ENCODE measurements at places on chromosomes 5 and 9.

DNA sequence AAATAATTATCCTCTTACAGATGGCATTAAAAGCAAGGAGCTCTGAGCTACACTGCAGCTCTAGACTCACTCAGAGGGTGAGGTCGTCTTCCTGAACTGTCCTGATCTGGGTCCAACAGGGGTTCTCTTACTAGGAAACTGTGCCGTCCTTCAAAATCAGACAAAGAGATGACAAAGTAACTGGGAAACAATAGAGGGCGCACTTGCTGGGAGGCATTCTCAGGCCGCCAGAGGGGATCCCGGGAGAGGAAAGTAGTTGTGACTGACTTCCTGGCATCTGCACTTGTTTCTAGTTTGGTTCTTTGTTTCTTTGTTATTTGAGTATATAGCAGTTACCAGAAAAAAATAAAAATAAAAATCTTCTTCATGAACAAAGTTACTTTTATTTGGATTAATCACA is 142.9 kb upstream of the MSX2 start:
- ATAC-seq: no peak

DNA sequence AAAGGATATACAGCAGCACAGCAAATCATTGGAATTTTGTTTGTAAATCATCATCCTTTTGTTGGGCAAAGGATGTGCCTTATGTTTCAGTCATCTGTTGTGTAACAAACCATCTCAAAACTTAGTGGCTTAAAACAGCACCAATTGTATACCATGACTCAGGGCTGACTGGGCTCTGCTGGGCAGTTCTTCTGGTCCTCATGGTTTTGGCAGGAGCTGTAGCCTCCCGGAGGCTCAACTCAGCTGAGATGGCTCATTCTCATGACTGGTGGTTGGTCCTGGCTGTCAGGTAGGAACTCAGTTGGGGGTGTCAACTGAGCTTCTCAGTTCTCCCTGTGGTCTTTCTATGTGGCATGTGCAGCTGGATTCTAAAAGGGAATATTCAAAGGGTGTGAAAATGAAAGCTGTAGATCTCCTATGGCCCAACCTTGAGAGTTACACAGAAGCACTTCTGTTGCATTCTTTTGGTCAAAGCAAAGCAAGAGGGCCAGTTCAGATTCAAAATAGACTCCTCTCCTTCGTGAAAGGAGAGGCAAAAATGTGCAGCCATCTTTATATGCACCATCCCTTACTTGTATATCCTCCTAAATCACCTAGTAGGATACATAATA is 39.1 kb upstream of the CPEB4 start:
- no peak for ATAC-seq

- ATAC-seq: no peak
Observed at GRCh38 chr5:4772591-4772990, 367.5 kb upstream of the ADAMTS16 start.

GRCh38 chr9:35073279-35073612 is 821 bp upstream of the VCP start:
- ATAC-seq: no peak

DNA sequence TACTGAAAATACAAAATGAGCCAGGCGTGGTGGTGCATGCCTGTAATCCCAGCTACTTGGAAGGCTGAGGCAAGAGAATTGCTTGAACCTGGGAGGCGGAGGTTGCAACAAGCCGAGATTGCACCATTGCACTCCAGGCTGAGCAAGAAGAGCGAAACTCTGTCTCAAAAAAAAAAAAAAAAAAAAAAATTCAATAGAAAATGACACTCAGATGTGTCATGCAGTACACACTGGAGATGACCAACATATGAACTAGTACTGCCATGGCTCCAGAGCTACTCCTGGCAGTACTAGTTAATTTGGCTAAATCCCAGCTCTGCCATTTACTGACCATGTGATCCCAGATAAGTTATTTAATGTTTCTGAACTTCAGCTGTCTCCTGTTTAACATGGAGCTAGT is 7.3 kb downstream of the ATOX1 start:
- no peak for ATAC-seq

GRCh38 chr9:4572184-4572826 is 82.0 kb downstream of the SLC1A1 start:
- ATAC-seq: no peak

GRCh38 chr5:134708301-134708700 is 30.0 kb upstream of the CAMLG start:
- no peak for ATAC-seq

DNA sequence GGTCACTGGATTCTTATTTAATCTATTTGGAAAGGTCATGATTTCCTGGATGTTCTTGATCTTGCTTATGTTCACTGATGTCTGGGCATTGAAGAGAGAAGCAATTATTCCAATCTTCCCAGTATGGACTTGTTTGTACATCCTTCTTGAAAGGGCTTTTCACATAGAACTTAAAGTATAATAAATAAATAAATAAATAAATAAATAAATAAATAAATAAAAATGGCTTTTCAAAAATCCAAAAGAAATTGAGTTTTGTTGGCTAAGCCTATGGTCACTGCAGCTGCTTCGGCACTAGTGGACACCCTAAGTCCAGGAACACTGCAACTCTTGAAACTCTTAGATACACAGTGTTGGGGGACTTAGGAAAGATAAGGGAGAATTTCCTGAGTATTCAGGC is 840.7 kb upstream of the EDIL3 start:
- ATAC-seq: no peak
